Muscle of arm (tissue), 14 donors: ENCODE measurements at places on chromosomes 6 and 20.

DNA sequence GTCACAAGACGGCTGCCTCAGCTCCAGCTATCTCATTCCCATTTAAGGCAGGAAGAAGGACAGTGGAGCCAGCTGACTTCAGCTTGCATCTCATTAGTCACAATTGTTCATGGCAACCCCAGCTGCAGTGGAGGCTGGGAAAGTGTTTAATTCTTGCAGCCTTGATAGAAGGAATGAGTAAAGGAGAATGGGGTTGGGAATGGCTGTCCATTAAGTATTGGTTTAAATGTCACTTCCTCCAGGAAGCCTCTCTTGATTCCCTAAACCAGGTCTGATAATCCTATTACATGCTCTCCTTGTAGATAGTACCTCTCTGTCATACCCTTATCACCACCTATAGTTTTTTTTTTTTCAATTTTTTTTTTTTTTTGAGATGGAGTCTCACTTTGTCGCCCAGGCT, 166.4 kb downstream of the TFAP2C start:
- DNase-seq, result no peak

GRCh38 chr6:157585274-157586087, 204.5 kb downstream of the ZDHHC14 start:
- DNase-seq, result no peak

GRCh38 chr6:130098317-130098716, 79.9 kb downstream of the L3MBTL3 start:
- DNase-seq, result no peak

- DNase-seq, result no peak
These were observed 60.9 kb upstream of the TOP1 start for GRCh38 chr20:40967700-40968099.

DNA sequence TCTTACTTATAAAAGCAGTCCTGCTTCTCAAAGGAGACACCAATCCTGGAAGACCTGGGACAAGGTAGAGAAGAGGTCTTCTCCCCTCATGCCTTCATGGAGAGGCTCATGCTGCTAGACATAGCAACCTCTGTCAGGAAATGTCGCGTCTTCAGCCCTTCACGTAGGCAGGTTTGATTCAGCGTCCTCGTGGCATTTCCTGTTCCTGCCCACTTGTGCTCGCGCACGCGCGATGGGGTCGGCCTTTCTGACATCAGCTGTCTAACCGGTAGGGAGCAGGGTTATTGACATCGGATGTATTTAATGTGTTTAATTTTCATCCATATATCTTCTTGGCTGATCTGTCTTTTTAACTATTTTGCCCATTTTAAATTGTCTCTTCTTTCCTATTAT, 292.4 kb downstream of the THBS2 start:
- DNase-seq, result no peak

GRCh38 chr6:87334683-87335082, 5.6 kb upstream of the GJB7 start:
- no peak for DNase-seq

- no peak for DNase-seq
These were observed 98.6 kb upstream of the RNF24 start for GRCh38 chr20:4113615-4114603.

- no peak for DNase-seq
These were observed 33.5 kb downstream of the FAM8A1 start for GRCh38 chr6:17633465-17634188.

DNA sequence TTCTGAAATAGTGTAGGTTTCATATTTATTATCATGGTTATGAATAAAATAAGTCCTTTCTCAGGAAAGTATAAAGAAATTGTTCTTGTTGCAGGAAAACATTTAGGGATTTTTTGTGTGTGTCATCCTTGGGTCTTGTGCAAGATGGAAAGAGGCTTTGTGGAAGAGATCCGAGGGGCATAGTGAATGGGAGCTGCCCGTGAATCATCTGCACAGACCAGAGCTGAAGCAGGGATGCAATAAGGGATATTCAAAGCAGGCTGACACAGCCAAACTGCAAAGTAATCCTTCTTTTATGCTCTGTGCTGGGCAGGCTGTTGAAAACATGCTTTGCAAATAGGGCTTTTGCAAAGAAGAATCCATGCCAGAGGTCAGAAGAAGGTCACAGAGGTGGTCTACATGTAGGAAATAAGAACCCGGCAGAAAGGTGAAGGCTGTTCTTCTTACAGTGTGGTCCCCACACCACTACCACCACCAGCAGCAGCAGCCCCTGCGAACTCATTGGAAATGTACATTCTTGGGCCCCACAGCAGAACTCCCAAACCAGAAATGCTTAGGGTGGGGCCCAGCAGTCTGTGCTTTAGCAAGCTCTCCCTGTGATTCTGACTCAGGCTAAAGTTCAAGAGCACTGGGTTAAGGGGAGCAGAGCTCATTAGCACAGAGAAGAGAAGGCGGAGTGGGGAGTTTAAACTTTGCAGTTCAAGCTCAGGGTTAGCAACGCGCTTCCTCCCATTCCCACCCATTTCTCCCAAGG, 237.6 kb downstream of the QKI start:
- DNase-seq, result peak; percentile 15

- no peak for DNase-seq
These were observed 40.4 kb downstream of the CEBPB start for GRCh38 chr20:50230871-50231560.

DNA sequence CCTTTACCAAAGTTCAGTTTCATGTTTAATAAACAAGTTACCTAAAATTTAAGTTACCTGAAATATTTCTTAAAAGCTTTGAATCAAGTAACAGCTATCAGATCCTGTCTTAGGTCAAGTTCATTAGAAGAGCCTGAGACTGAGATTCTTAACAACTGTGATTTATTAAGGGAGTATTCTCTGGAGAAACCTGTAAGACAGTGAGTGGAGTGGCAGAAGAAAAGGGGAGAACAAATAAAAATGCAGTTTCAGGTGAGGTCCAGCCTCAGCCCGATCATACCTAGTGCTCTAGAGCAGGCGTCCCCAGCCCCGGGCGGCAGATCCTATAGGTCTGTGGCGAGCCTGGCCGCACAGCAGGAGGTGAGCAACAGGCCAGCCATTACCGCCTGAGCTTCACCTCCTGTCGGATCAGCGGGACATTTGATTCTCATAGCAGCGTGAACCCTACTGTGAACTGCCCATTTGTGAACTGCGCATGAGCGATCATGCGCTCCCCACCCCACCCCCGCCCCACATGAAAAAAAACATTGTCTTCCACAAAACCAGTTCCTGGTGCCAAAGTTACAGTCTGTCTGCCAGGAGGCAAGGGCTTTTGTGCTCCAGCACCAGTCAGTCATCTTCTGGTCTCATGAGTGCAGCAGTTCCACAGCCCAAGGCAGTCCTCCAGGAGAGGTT, 59.2 kb upstream of the ADGRB3 start:
- DNase-seq, result peak; percentile 4

- DNase-seq, result no peak
These were observed 19.3 kb upstream of the CHRNA4 start for GRCh38 chr20:63380346-63380870.
